ENCODE measurements at places on chromosomes 7 and 10.

DNA sequence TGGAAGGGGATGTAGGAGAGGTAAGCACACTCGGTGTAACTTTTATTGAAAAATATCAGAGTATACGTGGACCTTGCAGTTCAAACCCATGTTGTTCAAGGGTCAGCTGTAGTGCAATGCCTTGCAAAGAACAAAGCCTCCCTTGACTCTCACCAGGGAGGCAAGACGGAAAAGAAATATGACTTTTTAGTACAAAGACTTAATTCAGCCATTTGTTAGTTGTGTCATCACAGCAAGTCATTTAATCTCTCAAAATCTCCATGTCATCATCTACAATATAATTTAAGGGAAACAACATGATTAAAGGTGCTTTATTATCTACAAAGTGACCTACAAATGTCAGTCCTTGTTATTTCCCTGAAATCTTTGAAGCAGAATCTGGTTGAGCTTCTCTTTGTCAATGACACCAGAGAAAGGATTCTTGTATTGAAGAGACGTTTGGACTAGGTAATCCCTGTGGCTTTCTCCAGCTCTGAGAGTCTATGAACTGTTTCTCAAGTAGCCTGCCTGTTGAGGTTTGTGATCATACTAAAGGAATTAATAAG, 502.8 kb downstream of the REEP3 start:
- DNase-seq: no peak

GRCh38 chr7:154503962-154504550, 451.9 kb downstream of the DPP6 start:
- DNase-seq: no peak

DNA sequence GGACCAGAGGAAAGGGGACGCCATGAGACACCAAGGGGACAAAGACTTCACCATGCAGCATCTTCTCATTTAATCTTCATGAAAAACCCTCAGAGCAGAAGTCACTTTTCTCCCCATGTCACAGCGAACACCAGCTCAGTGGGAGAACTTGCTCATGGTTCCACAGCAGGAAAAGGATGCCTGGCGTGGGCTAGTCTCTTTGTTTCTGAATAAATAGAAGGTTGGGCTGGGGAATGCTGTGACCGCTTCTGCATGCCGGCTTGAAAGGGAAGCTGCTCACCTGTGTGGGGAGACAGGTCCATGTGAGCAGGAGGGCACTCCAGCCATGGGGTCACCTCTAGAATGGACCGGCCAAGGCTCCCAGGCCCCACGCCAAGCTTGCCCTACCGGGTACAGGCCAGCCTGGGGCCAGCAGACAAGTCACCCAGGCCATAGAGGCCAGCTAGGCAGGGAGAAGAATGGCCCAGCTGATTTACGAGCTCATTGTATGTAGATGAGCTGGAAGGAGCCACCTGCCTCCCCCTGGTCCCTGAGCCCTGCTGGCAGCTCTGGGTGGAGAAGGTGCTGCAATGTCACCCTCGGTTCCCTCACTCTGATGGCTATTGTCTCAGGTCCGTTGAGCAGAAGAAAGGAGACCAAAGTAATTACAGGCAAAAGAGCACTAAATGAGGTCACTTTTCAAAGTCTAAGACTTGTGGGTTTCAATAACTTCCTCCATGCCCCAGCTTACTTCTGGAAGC, 82.0 kb upstream of the PDZD8 start:
- no peak for DNase-seq

- DNase-seq: no peak
These were observed 38.2 kb downstream of the GSDME start for GRCh38 chr7:24718977-24719491.

- DNase-seq: no peak
These were observed 205.3 kb upstream of the ZNF32 start for GRCh38 chr10:43854007-43854406.

DNA sequence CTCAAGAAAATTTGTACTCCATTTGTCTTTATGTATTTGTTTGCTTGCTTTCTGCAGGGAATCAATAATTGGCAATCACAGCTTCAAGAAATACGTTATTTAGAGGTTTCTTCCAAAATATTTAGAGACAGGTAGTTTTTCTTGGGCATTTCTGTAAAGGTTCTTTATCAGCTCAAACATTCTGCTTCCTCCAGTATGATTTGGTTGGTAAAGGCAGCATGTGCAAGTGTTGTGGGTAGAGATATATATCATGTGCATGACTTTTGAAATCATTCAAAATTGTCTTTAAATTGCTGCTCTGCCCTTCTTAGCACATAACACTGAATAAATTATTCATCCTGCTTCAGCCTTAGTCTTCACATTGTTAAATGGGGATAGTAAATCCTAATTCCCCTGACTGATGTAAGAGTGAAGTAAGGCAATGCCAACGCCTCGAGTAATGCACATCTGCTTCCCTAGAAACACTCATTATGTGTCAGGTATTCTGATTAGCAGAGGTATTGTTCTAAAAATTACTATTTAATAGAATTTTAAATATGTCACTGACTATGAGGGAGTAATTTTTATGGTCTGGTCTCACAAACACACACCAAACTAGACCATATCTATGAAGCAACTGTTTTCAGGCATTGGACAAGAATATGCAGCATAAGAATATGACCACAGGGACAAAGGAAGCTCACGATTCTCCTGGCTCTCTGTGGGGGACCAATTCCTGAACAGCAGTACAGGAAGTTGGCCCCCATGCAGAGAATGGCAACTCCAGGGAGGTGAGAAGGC, 77.3 kb upstream of the AKR1E2 start:
- no peak for DNase-seq

GRCh38 chr10:69461243-69462025, 10.2 kb downstream of the TSPAN15 start:
- no peak for DNase-seq

DNA sequence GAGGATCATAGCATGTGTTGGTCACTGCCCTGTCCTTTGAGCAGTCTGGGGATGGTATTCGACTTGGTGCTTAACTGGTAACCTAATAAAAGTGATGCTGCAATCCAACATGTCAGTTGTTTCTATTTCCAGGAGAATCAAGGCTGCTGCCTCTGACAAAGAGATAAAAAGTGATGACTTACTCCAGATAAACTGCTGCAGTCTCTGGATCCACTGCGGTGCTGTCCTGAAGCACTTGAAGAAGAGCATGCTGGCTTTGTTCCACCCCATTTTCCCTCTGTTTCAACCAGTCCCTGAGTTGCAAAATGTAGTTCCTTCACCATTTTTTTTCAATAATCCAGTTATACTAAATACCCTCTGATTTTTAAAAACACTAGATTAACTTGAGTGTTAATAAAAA, 403.5 kb upstream of the ANKRD30A start:
- DNase-seq: no peak

GRCh38 chr7:6146666-6147065, 115.5 kb downstream of the ANKRD61 start:
- DNase-seq: no peak

DNA sequence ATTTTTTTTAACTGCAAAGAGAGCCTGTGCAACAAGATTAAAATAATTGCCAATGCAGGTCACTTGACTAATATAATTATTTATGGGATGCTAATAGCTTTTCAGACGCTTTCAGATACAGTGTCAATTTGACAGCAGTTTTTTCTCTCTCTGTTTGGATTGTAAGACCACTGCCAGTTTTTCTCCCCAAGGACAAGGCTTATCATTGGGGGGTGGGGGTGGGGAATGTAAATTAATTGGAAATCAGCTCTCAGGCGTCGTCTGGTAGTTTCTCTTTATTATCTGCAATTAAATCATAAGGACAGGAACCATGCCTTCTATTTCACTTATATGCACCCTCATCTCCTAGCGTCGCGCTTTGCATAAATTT, 559 bp upstream of the LRGUK start:
- DNase-seq: no peak

DNA sequence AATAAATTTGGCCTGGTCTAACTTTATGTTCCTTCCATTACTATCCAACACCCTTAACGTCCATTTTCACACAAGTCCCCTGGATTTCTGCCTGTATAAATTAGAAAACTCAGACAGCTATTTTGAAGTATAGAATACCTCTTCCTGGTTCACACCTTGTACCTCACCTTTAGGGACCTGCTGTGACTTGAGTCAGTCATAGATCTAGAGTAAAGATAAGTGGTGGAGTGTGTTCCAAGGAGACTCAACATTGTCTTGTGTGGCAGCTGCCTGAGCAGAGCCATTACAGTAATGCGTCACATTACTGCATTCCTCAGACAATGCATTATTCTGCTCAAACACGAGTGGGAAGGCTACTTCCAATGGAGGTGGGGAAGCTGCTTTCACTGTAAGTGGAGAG, 513.9 kb downstream of the ADRA2A start:
- DNase-seq: no peak

GRCh38 chr7:148912758-148913541, 28.9 kb upstream of the EZH2 start:
- no peak for DNase-seq

DNA sequence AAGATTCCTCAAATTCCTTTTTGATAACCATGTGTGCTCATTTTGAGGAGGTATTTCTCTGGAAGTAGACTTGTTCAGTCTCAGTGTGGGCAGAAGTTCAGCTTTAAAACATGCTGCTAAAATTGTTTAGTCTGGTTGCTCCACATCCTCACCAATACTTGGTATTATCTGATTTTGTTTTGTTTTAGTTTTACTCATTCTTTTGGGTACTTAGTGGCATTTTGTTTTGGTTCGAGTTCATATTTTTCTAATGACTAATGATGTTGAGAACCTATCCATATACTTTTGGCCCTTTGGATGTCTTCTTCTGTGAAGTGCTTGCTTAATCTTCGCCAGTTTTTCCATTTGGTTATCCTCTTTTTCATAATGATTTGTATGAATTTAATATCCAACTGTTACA, 694.2 kb upstream of the FZD8 start:
- no peak for DNase-seq

DNA sequence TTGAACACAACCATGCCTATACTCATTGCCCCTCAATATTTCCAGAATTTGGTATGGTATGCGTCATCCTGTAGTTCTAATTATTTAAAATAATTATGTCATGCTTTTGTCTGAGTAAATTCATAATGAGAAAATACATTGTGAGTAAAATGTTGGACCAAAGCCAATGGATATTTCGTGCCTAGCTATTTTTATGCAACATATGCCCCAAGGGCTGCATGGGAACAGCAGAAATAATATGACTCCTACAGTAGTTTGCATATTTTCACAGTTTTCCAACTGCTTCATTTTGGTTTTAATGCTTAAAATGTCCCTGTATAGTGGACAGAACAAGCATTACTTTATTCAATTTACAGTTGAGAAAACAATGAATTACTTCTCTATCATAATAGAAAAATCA, 1115.6 kb upstream of the GHITM start:
- DNase-seq: no peak

GRCh38 chr10:72425133-72425532, 70.4 kb upstream of the DNAJB12 start:
- no peak for DNase-seq

- no peak for DNase-seq
These were observed 44.1 kb downstream of the DGKB start for GRCh38 chr7:14858410-14858809.

DNA sequence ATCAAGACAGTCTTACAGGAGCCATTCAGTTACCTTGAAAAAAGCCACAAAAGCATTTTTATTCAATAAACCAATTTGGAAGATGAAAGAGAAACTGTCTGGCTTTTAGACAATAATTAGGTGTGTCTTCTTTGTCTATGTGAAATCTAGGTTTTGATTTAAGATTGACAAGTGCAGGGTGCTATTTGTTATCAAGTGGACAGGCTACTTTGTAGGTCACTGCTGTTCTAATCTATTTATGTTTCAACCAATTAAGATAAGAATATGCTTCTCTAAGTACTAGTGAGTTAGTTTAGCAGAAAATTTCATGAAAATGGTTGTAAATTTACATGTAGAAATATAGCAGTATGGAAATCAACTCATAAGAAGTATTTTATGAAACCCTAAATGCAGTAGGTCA, 177.5 kb downstream of the CACNA2D1 start:
- no peak for DNase-seq

- no peak for DNase-seq
These were observed 329.1 kb downstream of the PTPRN2 start for GRCh38 chr7:158258411-158259130.

DNA sequence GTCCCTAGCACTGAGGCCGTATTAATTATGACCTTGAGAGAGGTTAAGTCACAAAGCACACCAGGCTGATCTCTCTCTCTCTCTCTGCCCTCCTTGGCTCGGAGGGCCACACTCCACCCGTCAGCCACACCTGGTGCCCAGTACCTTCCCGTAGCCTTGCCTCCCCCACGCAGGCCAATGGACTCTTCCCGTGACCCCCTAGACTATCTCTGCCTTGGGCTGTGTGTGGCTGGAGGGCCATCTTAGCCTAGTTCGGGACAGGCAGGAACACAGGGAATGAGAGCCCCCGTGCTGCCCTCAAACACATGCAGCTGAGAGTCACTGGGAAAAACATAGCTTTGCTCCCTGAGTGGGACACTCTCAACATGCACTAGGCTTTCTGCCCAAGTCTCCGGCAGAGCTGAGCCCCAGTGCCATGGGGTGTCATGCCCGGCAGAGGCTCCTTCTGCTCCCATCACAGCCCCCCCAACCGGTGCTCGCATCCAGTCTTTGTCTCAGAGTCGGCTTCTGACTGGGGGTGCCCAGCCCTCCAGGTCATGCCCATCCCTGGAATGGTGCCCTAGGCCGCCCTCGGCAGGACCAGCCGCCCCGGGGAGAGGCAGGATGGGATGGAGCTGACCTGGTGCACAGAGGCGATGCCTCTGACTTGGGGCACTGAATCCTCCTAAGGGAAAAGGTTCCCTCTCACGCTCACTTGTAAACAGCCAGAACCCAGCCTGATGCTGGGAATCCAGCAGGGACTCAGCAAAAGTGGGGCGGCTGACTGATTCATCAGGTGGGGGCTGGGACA, 63.0 kb downstream of the TCERG1L start:
- DNase-seq: no peak

DNA sequence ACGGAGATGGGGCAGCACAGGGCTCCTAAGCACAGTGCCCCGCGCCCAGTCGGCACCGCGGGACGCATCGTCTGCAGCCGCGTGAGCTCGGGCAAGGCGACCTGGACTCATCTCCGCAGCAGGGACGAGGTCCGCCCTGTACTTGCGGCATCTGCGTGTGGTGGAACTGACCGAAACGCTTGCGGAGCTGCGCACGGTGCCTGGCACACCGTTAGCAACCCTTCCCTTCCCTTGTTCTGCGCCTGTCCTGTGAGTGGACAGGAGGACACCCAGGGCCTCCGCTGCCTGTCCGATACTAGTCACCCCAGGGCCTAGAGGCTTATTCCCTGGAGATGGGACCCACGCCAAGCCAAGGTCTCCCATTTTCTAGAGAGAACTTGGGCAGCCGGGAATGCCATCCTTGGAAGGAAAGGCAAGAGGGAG, 98.5 kb downstream of the WDR11 start:
- DNase-seq: no peak
